ENCODE measurements at places on chromosomes 16 and 17.

DNA sequence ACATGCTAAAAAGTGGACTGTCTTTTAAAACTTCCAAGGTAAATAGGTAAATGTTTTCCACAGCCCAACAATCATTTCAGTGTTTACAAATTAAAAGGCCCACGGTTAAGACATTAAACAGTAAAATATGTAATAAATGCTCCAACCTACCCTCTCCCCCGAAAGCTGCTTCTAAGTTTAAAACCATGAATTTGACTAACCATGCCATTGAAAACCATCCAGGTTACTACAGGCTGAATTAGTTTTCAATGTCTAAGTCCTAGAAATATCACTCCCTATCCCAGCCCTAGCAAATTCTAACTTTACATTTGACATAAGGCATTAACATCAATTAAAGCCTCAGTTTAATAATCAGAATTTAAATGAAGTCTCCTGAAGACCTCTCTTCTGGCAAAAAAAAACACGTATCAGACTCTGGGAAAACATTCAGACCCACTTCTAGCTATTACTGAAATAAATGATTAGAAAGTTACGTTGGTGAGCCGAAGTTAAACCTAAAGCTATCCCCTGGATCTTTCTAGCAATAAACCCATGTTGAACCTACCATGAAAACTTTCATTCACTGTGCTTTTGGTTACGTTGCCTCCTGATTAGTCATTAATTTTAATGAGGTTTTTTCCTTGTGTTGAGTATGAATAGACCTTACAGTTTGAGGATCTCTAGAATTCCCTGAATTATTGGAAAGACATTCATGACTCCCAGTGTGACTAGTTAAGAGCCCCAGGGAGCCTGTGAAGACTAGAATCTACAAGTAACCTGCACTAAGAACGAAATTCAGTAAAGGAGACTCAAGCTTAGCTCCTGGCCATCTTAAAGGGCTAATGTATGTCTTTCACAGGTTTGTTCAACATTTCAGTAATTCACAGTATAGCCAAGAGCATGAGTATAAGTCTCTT is 1.7 kb upstream of the POLG2 start:
- no peak for DNase-seq

DNA sequence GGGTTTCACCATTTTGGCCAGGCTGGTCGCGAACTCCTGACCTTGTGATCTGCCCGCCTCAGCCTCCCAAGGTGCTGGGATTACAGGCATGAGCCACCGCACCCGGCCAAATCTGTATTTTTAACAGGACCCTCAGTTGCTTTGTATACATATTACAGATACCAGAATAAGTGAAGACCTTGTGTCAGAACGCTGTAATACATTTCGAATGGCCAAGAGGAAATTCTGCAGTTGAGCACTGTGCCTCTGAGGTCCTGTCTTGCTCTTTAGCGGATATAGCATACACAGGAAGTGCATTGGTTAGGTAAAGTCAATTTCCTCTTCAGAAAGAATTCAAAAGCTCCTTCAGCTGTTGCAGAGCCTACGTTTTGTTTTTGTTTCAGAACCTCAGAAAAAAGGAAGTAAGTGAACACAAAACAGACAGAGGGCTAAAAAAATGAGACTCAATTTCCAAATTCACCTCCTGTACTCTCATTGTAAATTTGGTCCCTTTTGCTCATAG is 15.7 kb downstream of the CRLF3 start:
- peak; percentile 75 for DNase-seq

DNA sequence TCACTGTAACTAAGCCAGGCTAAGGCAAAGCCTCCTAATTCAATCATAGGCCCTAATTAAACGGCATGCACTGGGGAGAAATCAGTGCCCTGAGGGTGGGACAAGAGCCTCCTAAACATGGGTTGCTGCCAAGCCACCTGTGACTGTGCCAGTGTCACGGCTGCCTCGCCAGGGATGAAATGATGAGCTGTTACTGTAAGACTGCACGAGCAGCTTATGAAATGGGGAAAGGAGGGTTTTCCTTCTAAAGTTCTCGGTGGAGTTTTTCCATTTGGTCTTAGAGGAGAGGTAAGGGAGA is 12.7 kb downstream of the TMEM11 start:
- no peak for DNase-seq

DNA sequence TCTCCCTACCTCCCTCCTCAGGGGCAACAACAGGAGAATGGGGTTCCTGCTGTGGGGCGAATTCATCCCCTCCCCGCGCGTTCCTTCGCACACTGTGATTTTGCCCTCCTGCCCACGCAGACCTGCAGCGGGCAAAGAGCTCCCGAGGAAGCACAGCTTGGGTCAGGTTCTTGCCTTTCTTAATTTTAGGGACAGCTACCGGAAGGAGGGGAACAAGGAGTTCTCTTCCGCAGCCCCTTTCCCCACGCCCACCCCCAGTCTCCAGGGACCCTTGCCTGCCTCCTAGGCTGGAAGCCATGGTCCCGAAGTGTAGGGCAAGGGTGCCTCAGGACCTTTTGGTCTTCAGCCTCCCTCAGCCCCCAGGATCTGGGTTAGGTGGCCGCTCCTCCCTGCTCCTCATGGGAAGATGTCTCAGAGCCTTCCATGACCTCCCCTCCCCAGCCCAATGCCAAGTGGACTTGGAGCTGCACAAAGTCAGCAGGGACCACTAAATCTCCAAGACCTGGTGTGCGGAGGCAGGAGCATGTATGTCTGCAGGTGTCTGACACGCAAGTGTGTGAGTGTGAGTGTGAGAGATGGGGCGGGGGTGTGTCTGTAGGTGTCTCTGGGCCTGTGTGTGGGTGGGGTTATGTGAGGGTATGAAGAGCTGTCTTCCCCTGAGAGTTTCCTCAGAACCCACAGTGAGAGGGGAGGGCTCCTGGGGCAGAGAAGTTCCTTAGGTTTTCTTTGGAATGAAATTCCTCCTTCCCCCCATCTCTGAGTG is 5.9 kb upstream of the LASP1NB start:
- no peak for DNase-seq
